T-helper 22 cell (primary cell): ENCODE measurements at places on chromosomes 7 and 10.

GRCh38 chr7:70663680-70664079, 468.3 kb upstream of the GALNT17 start:
- no peak for DNase-seq

GRCh38 chr10:69051303-69051702, 36.6 kb upstream of the SRGN start:
- no peak for DNase-seq

DNA sequence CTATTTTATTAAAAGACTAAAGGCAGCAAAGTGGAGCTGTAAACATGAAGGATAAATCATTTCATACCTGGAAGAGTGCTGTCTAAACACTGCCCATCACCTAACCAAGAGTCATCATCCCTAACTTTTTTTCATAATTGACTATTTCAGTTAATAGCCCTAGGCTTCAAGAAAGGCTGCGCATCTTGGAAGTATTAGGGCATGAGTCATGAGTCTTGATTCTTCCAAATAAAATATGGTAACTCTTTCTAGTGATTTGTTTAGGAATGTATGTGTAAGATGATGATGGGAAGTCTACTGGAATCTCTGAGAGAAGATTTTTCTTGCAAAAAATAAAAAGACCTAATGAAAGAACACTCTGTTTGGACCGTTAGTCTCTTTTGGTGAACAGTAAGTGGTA, 207.7 kb upstream of the AHR start:
- DNase-seq: no peak

GRCh38 chr10:26855186-26855585, 5.6 kb downstream of the ABI1 start:
- no peak for DNase-seq

- no peak for DNase-seq
Measured at GRCh38 chr7:24756545-24757352, 515 bp downstream of the GSDME start.

DNA sequence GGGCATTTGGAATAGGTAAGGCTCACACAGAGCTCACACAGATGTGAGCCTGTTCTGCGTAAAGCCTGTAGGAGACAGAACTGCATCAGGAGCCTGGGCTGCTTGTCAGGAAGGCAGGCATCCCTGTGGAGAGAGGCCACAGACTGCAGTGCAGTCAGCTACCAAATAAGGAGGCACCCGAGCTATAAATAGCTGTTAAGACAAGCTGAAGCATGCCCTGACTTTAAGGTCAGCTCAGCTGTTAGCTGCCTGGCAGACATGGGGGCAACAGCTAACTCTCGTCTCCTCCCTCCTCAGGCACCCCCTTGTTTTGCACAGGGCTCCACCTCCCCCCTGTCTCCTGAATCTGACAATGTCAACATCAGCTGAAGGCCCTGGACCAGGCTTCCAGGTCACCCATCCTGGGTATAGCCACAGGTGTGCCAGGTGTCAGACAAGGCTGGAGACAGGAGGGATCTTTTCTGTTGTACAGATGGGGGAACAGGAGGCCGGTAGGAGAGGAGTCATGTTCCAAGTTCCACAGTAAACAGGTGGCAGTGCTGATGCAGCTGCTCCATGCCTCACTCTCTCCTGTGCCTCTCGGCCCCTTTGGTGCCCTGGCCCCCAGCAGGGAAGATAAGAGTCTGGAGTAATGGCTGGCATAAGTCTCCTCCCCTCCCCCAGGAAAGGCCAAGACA, 27.6 kb upstream of the MKRN1 start:
- no peak for DNase-seq
